ENCODE measurements at places on chromosomes 12 and 14. TPM values are rescaled to one million over a fixed set of nuclear protein-coding genes. Genes with fewer than 3 reads are reported as not detected.

DNA sequence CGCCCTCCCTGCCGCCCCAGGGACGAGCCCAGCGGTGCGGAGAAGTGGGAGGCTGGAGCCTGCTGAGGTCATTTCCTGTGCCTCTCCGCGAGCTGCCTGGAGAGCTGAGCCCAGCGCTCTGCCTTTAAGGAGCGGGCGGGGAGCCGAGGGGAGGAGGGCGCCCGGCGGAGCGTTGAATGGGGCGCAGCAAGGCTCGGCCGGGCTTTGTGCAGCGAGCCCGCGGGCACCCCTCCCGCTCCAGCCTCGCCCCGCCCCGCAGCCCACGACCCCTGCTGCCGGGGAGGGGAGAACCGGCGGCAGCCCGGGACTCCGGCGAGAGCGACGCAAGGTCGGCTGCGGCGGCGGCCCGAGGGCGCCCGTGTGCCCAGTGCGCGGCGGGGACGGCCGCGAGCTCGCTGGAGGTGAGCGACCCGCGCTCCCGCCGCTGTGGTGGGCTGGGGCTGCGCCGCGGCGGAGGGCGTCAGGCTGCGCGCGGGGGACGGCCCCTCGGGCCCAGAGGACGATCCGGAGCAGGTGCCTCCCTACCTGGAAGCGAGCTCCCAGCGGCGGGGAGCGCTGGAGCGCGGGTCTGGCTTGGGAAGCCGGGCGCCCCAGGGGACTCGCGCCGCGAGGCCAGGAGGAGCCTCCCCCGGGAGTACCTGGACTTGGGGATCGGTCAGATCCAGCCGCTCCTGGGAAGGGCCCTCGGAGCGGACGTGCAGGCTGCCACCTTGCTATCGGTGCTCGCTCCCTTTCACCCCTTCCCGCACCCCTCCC lies at the start of gene PLEKHH1:
Gene PLEKHH1 (plus strand): TSS at position 293 of the 756 bp plus-strand sequence. CDS start 8,578 bp downstream, outside the sequence.
- peak within 1 kb of the TSS; percentile 72 for H3K27ac ChIP-seq
- DNase-seq, result peak; percentile 89
- no peaks in the 10 kb centered on the region for H3K27me3 ChIP-seq
- H3K4me1 ChIP-seq, result no peaks in the 10 kb centered on the region
- H3K4me3 ChIP-seq, result peak within 1 kb of the TSS; percentile 68

DNA sequence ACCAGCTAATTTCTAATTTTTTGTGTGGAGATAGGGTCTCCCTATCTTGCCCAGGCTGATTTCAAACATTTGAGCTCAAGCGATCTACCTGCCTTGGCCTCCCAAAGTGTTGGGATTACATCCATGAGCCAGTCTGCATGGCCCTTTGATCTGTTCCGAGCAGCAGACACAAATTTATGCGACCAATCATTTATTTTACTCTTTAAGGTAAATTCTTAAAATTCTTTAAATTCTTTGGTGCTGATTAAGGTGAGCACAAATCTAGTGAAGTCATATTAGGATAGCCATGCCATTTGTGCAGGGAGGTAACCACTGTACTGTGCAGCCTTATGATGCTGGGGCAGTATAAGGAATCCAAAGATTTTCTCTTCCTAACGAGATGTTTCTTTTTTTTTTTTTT lies 135.7 kb downstream of the SRGAP1 start:
- H3K4me3 ChIP-seq, result no peak overlapping the region
- H3K27me3 ChIP-seq, result no peaks in the 10 kb centered on the region
- no peaks in the 10 kb centered on the region for H3K36me3 ChIP-seq

LUM gene
- total RNA-seq, result 175 TPM

GRCh38 chr14:28536889-28537288 lies 229.7 kb upstream of the FOXG1 start:
- no peak overlapping the region for H3K27ac ChIP-seq
- no peaks in the 10 kb centered on the region for H3K27me3 ChIP-seq
- DNase-seq, result no peak
- no peak overlapping the region for H3K4me3 ChIP-seq

DNA sequence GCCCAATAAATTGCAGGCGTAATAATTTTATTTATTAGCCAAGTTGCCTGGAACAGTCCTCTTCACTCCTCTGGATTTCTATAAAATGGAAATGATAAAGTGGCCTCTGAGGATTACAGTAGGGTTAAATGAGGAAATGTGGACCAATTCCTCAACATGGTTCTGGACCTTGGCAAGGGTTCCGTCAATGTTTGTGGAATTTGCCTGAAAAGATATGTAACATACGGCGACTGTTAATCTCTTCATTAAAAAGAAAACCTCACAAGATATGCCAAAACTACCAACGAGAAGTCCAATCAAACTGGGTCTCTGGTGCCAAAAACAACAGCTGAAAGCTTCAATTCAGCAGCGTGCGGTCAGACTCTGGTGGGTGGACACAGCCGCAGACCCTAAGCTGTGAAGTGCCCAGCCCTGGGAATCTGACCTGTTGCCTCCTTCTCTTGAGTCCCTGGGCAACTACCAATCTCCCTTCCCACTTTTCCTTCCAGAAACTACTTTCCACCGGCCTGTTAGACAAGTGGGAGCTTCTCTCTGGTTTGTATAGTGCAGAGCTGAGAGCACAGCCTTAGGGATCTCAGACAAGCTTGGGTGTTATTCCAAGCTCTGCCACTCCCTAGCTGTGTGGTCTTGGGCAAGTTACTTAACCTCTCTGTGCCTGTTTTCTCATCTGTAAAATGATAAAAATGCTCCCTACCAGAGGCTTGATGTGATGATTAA lies 190.5 kb upstream of the GSC start:
- H3K36me3 ChIP-seq, result no peaks in the 10 kb centered on the region
- peaks cover 6% of the 10 kb centered on the region for H3K27me3 ChIP-seq
- no peak overlapping the region for H3K4me3 ChIP-seq
- DNase-seq, result no peak

GRCh38 chr14:68495101-68496039 lies 297.5 kb downstream of the ZFP36L1 start:
- no peaks in the 10 kb centered on the region for H3K27me3 ChIP-seq
- H3K4me1 ChIP-seq, result no peaks in the 10 kb centered on the region
- H3K27ac ChIP-seq, result no peak overlapping the region
- no peak overlapping the region for H3K4me3 ChIP-seq
- H3K36me3 ChIP-seq, result no peaks in the 10 kb centered on the region

GRCh38 chr12:119423285-119423684 lies 88.8 kb downstream of the CCDC60 start:
- no peaks in the 10 kb centered on the region for H3K36me3 ChIP-seq
- H3K27me3 ChIP-seq, result no peaks in the 10 kb centered on the region
- H3K4me3 ChIP-seq, result no peak overlapping the region
- no peak overlapping the region for H3K27ac ChIP-seq
- DNase-seq, result no peak
- no peaks in the 10 kb centered on the region for H3K4me1 ChIP-seq

DNA sequence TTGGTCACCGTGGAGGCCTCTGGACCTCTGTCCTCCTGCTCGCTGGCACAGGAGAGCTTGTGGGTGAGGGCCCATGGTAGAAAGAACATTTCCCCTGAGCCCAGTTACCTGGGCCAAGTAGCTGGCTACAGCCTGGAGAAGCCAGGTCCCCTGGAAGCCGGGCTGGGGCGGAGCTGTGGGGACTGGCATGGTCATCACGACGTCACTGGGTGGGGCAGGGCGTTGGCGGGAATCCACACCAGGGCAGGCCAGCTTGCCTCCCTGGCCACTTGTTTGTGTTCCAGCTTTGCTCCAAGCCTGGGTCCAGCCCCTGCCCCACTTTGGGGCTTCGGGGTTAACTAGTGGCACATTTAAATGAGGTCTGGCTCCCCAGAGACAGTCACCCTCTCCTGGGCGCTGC lies 35.0 kb upstream of the SLC24A4 start:
- H3K4me1 ChIP-seq, result no peaks in the 10 kb centered on the region
- no peak overlapping the region for H3K27ac ChIP-seq

DNA sequence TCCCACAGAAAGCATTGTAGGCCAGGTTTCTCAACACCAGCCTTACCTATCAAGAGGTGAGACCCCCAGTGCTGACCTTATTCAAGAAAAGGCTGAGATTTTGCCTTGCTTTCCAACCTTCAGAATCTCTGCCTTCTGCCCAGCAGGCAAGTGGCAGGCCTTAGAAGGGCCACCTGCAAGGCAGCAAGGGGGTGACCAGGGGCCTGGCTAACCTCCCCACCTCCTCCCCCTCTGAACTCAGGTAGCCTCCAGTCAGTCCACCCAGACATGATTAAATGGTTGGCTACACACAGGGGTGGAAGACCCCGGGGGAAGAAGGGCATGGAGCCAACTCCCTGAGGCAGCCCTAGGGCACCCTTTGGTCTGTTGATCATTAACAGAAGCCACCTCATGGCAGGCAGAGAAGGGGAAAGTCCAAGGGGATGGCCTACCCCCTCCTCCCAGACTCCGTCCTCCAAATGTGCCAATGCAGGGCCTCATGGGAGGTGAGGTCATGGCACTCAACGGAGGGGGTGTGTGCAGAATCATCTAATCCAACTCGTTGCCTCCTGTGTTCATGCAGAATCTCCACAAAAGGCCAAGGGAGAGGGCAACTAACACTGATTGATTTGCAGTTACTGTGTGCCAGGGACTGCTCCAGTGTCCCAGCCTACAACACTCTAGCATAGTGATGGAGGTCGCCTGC lies 8.5 kb downstream of the ZFP36L1 start:
- no peaks in the 10 kb centered on the region for H3K27me3 ChIP-seq
- H3K36me3 ChIP-seq, result peaks cover 14% of the 10 kb centered on the region
- peak overlapping the region; percentile 99 for H3K27ac ChIP-seq
- DNase-seq, result peak; percentile 76

NIN gene
- total RNA-seq, result 25.0 TPM

DNA sequence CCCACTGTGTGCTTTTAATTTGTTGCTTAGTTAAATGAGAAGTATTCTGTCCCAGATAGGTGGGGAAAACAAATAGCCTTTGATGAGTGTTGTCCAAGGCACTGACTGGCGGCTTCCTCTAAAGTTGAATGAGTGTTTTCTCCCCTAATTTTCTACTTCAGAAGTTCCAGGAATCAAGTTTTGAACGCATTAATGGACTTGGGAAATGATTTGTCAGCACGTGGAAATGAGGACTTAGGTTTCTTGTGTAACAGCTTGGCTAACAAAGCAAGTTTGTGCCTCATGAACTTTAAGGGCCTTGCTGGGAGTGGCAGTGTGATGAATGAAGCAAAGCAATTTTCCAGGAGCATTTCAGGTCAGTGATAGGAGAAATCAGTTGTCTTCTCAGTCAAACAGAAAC lies 56.9 kb downstream of the LIN52 start:
- H3K4me1 ChIP-seq, result no peaks in the 10 kb centered on the region
- H3K36me3 ChIP-seq, result no peaks in the 10 kb centered on the region
- no peak overlapping the region for H3K27ac ChIP-seq
- no peak overlapping the region for H3K4me3 ChIP-seq

SERPINA1 gene
- total RNA-seq, result 26.6 TPM

DNA sequence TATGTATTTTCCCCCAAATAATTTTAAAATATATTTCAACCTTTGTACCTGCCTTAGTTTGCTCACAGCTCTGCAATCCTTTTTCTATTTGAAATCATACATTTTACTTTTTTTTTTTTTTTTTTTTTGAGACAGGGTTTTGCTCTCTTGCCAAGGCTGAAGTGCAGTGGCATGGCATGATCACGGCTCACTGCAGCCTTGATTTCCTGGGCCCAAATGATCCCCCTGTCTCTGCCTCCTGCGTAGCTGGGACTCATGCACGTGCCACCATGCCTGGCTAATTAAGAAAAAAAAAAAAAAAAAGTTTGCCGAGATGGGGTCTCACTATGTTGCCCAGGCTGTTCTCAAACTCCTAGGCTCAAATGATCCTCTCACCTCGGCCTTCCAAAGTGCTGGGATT lies 1.3 kb upstream of the SYCP3 start:
- H3K4me3 ChIP-seq, result no peak overlapping the region
- H3K27ac ChIP-seq, result no peak overlapping the region
- H3K4me1 ChIP-seq, result no peaks in the 10 kb centered on the region
- no peaks in the 10 kb centered on the region for H3K27me3 ChIP-seq
- DNase-seq, result no peak

- peak overlapping the region; percentile 60 for H3K27ac ChIP-seq
- no peaks in the 10 kb centered on the region for H3K4me1 ChIP-seq
- peak overlapping the region; percentile 33 for H3K4me3 ChIP-seq
- peak; percentile 74 for DNase-seq
These were observed 4.1 kb upstream of the SLC7A7 start for GRCh38 chr14:22819151-22819988.

DNA sequence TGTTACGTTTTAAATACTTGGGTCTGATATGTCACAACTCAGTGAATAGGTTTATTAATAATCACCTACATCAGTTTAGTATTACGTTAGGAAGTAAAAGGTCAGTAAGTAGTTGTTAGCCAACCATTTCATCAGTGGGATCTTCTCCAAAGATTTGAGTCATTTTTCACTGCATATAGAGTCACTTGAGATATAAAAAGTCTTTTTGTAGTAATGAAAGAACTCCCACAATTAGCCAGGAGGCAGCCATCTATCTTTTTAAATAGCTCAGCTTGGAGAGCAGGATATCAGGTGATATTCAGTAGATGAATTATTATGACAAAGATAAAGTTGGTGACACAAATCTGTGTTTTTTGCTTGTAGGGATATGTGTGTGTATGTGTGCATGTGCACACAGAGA lies 309.3 kb downstream of the PDZRN4 start:
- no peaks in the 10 kb centered on the region for H3K4me1 ChIP-seq
- H3K4me3 ChIP-seq, result no peak overlapping the region
- no peak overlapping the region for H3K27ac ChIP-seq
- H3K36me3 ChIP-seq, result no peaks in the 10 kb centered on the region

DNA sequence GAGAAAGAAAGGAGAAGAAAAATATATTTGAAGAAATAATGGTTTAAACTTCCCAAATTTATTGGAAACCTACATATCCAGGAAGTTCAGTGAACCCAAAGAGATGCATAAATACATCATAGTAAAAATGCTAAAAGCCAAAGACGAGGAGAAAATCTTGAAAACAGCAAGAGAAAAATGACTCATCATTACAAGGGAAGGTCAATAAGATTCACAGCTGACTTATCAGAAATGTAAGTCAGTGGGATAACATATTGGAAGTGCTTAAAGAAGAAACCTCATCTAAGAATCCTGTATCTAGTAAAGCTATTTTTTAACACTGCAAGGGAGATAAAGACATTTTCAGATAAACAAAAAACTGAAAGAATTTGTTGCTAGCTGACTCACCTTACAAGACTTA lies 19.9 kb downstream of the RIC8B start:
- no peaks in the 10 kb centered on the region for H3K4me1 ChIP-seq
- DNase-seq, result no peak
- no peaks in the 10 kb centered on the region for H3K36me3 ChIP-seq
- no peak overlapping the region for H3K27ac ChIP-seq
- no peak overlapping the region for H3K4me3 ChIP-seq

GRCh38 chr14:104387022-104388010 lies 192.2 kb upstream of the C14orf180 start:
- no peaks in the 10 kb centered on the region for H3K36me3 ChIP-seq
- no peak overlapping the region for H3K27ac ChIP-seq
- no peaks in the 10 kb centered on the region for H3K4me1 ChIP-seq
- DNase-seq, result peak; percentile 54
- H3K27me3 ChIP-seq, result no peaks in the 10 kb centered on the region

BDKRB1 gene
- total RNA-seq, result 2.9 TPM

- no peak overlapping the region for H3K27ac ChIP-seq
- no peak for DNase-seq
- H3K36me3 ChIP-seq, result no peaks in the 10 kb centered on the region
- H3K27me3 ChIP-seq, result no peaks in the 10 kb centered on the region
- H3K4me3 ChIP-seq, result no peak overlapping the region
These were observed 808.1 kb upstream of the USP15 start for GRCh38 chr12:61452076-61452475.

- H3K36me3 ChIP-seq, result no peaks in the 10 kb centered on the region
- H3K27ac ChIP-seq, result no peak overlapping the region
- H3K4me3 ChIP-seq, result no peak overlapping the region
- H3K4me1 ChIP-seq, result peaks cover 4% of the 10 kb centered on the region
- no peaks in the 10 kb centered on the region for H3K27me3 ChIP-seq
These were observed 6.0 kb downstream of the TMCC3 start for GRCh38 chr12:94644141-94644979.

- no peak overlapping the region for H3K27ac ChIP-seq
- H3K4me3 ChIP-seq, result no peak overlapping the region
- no peaks in the 10 kb centered on the region for H3K27me3 ChIP-seq
- H3K36me3 ChIP-seq, result no peaks in the 10 kb centered on the region
- no peak for DNase-seq
- no peaks in the 10 kb centered on the region for H3K4me1 ChIP-seq
These were observed 10.5 kb downstream of the GPR137C start for GRCh38 chr14:52563120-52563519.

TAS2R42 gene
- not detected for total RNA-seq
